ENCODE measurements at places on chromosomes 6 and 20.
A peak's percentile ranks its signal among the peaks of the same experiment; 100 is the strongest.

- DNase-seq = no peak
Observed at GRCh38 chr6:78436335-78436734, 431.0 kb upstream of the IRAK1BP1 start.

DNA sequence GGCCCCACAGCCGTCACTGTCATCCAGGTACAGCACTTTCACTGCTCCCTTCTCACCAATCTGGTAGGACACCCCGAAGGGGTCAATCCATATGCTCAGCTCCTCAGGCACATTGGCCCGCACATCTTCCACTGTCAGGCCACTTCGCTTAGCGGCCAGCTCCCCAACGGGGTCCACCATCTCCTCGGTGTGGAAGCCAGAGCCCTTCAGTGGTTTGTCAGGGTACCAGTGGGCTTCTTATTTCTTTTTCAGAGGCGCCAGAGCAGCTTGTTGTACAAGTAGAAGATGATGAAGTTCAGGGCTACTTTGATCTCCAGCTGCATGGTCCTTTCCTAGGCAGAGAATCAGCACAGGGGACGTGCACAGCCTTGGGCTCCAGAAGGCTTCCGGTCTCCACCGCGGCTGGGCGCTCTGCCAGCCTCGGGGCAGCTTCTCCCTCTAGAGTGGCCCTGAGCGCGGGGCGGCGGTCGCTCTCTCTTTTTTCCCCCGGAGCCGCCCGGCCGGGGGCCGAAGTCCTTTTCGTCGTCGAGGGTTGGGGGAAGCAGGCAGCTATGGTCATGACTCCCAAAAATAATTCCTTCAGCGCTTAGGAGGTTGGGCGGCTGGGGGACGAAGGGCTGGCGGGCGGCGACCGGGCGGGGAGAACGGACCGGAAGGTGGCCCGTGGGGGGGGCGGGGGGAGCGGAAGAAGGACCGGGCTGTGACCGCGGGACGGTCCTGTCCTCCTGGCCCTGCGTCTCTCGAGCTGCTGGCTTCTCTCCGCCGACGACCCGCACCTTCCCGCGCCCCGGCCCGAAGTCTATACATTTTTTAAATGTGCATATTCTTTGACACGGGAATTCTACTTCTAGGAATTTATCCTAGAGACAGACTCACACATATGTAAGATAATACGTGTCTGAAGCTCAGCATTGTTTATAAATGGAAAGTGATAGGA, 6.5 kb upstream of the ZSCAN9 start:
- DNase-seq = peak; percentile 23

- no peak for DNase-seq
Observed at GRCh38 chr6:134503585-134504281, 185.8 kb upstream of the SGK1 start.

DNA sequence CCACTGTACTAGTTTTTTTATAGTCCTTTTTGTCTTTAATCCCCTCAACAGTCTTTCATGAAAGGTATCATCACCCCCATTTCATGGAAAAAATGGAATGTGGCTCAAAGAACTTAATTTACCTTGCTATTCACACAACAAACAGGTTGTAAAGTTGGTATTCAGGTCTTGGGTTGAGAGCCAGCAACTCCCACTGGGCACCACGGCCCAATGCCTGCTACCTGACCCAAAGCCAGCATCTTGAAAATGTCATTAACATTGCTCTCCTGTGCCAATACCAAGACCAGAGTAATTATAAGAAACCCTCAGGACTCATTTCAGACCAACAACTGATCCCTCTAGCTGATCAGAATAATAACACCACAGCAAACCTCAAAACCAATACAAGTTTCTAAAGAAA, 75.7 kb downstream of the METTL24 start:
- DNase-seq = no peak

GRCh38 chr6:166496460-166496859, 90.0 kb downstream of the RAMACL start:
- no peak for DNase-seq

DNA sequence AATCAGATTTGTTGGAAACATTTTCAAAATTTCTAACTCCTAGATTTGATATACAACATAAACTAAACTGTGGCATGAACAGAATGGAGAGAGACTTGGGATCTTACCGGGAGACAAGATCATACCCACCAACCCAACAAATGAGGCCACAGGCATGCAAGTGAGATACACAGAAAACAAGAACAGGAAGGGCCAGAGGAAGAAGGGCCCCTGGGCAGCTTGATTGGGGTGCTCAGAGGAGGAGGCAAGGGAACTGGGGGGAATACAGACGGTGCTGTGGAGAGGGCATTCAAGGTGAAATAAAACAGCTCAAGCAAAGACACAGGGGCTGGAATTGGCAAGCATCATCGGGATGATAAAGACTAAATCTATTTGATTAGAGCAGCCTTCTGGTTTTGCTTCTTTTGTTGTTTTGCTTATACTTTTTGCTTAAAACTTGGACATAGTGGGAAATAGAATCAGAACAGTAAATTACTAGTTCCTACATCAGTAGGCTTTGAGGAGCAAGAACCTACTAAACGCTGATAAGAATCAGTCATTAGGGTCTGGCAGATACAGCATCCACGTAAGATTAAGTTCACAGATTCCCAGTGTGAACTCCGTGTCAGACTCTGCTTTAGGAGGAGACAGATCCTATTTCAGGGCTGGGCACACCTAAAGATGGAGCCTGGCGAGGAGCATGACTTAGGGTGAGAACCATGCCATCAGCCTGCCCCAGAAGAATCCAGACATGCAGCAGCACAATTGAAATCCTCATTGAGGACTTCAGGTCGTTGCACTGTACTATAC, 3.5 kb upstream of the RAMACL start:
- DNase-seq = no peak

- DNase-seq = no peak
Observed at GRCh38 chr6:46315589-46315988, 144.8 kb upstream of the ENPP5 start.

DNA sequence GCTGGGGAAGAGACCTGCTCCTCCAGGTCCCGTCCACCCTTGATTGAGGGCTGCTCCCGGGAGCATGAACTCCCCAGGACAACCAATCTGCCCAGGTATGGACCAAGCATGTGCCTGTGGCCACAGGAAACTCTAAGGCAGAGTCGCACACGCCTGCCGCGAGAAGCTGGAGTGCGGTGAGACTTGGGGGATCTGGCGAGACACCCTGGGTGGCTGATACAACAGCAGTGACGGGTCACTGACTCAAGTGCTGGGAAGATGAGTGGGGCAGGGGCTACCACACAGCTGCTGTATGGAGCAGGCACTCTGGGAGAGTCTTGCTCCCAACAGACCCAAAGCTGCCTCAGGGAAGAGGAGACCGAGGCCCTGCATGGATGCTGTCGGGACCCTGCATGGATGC, 40.1 kb downstream of the BFSP1 start:
- DNase-seq = no peak

GRCh38 chr6:84764332-84765049, at the start of gene TBX18:
TBX18 (minus strand) TSS chr6:84764598; CDS start chr6:84764181, 417 bp downstream.
- DNase-seq = no peak

GRCh38 chr6:167697316-167697715, 129.4 kb upstream of the AFDN start:
- DNase-seq = no peak

- no peak for DNase-seq
Observed at GRCh38 chr20:39282619-39283092, 320.5 kb downstream of the DHX35 start.

DNA sequence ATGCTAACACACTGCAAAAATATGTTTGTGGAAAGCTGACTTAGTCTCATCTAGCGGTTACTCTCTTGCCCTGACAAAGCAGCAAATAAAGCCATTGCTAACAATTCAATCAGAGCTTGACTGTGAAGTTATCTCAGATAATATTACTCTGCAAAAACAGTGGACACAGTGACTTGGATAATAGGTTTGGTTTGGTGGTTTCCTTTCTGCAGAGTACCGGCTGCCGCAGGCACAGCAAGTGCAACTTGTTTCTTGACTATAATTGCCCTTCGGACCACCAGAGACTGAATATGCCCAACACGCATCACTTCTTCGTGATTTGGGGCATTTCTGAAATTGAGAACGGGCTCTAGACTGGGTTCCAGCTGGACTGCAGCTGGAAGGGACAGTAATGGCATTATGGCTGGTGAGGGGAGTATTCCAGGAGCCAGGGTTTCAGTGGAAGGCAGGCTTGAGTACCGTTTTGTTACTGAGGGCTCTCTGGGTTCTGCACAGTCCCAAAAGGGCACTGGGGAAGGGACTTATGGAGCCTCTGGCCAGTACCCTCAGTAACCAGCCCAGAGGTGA, 40.0 kb downstream of the DSTN start:
- DNase-seq = no peak

DNA sequence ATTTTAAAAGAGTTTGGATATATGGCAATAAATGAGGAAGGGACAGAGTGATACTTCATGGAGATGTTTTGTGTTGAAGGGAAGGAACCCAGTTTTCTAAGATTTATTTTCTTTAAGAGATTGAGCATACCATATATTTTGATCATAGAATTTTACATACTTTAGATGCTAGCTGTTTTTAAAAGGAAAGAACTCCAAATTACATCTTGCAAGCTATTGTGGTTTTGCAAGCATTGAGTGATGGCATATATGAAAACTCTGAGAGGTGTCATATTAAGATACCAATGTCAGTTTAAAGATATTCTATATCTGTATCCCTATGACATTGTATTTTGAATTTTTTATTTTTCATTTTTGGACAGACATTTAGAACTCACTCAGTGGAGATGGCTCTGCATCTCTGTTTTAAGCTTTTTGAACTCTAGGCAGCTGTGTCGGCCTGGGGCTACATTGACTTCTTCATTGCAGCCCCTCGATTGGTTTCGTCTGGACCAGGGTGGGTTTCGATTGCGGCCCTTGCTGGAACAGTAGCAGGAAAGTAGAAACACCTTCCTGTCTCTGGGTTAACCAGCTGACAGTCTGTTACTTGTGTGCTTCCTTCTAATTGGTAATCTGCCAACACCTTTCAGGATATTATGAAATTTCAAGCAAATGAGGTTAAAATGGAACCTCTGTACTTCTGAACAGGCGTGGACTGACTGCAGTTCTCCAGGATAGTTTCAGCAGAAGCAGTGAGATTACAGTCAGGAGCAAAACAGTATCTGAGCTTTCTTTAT, 14.0 kb downstream of the IGF2R start:
- DNase-seq = no peak

DNA sequence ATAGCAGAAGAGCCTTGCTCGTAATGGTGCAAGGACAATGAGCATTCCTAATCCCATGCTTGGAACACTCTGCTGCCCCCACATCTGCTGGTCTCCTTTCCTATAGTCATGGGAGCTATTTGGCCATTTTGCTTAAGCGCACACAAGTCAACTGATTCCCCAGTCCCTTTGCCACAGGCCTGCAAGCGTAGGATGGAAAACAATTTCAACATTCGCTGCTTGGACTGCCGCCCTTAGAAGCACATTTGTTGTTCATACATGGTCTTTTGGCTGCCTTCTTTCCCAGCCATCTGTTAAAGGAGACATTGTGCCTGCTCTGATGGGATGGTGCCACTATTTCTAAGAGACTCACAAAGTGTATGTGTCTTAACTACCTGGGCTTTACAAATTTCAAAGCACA, 96.9 kb downstream of the RFX6 start:
- no peak for DNase-seq

GRCh38 chr20:50050660-50051308, 62.2 kb downstream of the UBE2V1 start:
- no peak for DNase-seq

GRCh38 chr20:58078741-58079522, 149.5 kb downstream of the ANKRD60 start:
- DNase-seq = no peak

- no peak for DNase-seq
Observed at GRCh38 chr6:125050663-125051318, 88.6 kb downstream of the RNF217 start.

GRCh38 chr6:151822252-151823111, 15.0 kb downstream of the ESR1 start:
- DNase-seq = no peak

GRCh38 chr6:125918681-125919566, 37.6 kb upstream of the HINT3 start:
- no peak for DNase-seq

GRCh38 chr6:83511266-83511665, 1.1 kb upstream of the PRSS35 start:
- no peak for DNase-seq

- no peak for DNase-seq
Observed at GRCh38 chr6:105324386-105324950, 78.4 kb downstream of the PREP start.

- DNase-seq = no peak
Observed at GRCh38 chr6:158283304-158283980, 28.8 kb upstream of the TULP4 start.

DNA sequence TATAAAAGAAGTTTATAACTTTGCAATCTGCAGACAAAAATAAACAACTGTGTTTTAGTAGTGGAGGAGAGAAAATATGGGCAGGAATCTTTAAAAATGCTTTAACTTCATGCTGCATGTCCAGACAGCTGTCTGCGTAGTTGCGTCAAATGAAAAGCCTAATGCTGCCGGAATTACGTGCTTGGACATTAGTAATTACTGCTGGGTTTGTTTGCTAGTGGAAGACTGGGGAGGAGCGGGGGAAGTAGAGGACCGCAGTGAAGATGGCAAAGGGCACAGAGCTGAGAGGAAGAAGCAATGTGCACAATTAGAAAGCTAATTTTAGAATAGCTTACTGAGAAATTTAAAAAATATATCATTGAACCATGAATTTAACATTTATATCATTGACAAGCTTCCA, 2.4 kb downstream of the SNAP25 start:
- DNase-seq = no peak

DNA sequence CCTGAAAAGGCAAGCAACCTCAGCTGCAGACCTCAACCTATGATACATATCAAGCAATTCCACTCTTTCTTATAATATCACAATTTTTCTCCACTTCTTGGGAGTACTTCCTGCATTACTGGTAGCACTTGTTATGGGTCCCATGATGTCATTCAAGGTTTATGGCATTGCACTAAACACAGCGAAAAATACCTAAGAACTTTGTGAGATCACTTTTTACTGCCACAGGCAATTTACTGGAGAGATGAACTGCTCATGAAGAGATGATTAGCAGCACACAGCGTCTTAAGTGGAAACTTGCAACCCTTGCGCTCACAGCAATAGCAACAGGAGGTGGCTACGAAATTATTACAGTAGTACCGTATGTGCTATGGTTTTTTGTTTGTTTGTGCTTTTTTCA, 19.3 kb upstream of the RIMS4 start:
- DNase-seq = no peak

DNA sequence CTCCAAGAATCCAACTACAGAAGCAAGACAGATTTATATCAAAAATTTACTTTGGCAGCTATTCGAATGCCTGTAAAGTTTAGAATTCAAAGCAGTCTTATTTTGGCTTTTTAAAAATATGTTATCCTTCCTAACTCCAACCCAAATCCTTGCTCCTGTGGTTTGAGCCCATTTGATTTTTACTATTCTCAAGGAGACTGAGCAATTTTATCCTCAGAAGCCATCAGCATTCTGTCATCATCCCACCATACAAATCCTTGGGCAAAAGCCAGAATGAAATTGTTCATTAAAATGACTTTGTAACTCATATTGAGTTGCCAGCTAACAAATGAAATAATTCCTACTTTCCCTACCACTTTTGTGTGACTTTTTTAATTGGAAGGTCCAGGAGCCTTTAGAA, 392.8 kb downstream of the ADGRB3 start:
- no peak for DNase-seq

- no peak for DNase-seq
Observed at GRCh38 chr6:41674231-41675000, 36.1 kb downstream of the MDFI start.

GRCh38 chr6:23301556-23301955, 732.2 kb downstream of the HDGFL1 start:
- no peak for DNase-seq
